ENCODE measurements at places on chromosomes 6 and 20. TPM values are rescaled to one million over a fixed set of nuclear protein-coding genes. Genes with fewer than 3 reads are reported as not detected.

Gene SLC26A8
- not detected for total RNA-seq

Gene CLPSL2
- not detected for total RNA-seq

Gene PTPRT
- total RNA-seq, result 2.1 TPM

Gene NOX3
- total RNA-seq, result not detected

Gene DCBLD1
- total RNA-seq, result 2.4 TPM

Gene LAMA4
- 300 TPM for total RNA-seq

Gene PRL
- not detected for total RNA-seq

Gene KIF16B
- total RNA-seq, result 8.7 TPM

Gene FNDC1
- 28.1 TPM for total RNA-seq

Gene DEFB132
- not detected for total RNA-seq

Gene SIRPD
- total RNA-seq, result not detected

Gene CLDN20
- total RNA-seq, result not detected

Gene WFDC2
- 15.5 TPM for total RNA-seq

Gene FGD2
- total RNA-seq, result 27.6 TPM

Gene CFAP61
- 3.0 TPM for total RNA-seq

Gene TFAP2D
- total RNA-seq, result not detected

All from uterus (tissue), 4 donors.